ENCODE measurements at places on chromosomes 3 and 15.

DNA sequence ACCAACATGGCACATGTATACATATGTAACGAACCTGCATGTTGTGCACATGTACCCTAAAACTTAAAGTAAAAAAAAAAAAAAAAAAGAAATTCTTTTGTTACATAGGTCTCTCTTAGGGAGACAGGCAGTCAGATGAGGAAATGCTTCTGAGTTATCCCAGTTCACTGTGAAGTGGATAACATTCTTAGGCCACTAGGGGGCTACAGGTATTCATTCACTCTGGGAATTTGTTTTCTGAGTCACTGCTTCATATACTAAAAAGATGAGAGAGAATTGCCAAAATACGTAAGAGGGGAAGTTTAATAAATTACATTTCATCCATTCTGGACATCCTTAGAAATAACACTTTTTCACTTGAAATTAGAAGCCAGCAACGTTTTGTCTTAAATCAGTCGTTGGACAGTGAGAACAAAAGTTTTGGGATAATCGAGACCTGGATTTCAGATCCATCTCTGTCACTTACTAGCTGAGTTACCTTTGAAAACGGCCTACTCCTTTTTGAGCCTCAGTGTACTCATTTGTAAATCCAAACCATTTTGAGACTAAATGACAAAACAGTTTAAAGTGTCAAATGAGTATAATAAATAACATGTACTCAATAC is 738.4 kb upstream of the ALCAM start:
- DNase-seq = peak; percentile 10

DNA sequence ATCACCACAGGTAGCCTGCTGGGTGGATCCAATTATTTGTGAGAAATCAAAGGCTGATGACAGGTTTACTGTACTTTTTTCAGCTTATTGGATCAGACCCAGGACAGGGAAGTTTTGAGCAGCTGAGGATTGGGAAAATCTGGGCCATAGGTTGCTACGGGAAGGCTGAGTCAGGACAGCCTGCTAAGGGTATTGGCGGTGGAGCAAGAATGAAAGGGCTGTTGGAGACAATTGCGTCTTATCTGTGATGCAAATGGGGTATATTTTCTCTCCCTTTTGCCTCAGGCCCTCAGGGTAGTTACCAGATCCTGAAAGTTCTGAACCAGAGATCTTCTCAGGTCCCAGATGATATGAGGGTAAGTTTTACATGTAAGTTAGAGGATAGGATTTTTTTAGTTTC is 317.7 kb downstream of the EDEM1 start:
- DNase-seq = no peak

GRCh38 chr3:152097120-152097519 is 171.6 kb upstream of the MBNL1 start:
- DNase-seq = no peak

- DNase-seq = no peak
Observed at GRCh38 chr15:89827829-89828228, 13.2 kb upstream of the ANPEP start.

DNA sequence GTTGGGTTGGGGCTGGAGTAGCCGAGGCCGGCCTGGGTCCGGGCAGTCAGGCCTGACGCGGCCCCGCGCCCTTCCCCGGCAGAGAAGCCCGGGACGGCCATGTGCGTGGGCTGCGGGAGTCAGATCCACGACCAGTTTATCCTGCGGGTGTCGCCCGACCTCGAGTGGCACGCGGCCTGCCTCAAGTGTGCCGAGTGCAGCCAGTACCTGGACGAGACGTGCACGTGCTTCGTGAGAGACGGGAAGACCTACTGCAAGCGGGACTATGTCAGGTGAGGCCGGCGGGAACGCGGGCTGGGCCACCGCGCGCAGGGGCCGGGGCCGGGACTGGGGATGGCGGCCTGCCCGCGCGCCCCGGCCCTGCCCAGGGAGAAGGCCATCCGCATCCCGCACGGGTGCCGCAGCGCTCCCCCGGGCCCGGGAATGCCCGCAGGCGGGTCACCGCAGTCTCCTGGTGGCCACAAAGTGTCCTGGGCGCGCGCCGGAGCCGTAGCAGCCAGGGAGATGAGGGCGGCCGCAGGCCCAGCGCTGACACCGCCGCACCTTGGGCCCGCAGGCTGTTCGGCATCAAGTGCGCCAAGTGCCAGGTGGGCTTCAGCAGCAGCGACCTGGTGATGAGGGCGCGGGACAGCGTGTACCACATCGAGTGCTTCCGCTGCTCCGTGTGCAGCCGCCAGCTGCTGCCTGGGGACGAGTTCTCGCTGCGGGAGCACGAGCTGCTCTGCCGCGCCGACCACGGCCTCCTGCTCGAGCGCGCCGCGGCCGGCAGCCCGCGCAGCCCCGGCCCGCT is 1.3 kb downstream of the ISL2 start:
- DNase-seq = peak; percentile 72

GRCh38 chr15:89521605-89522004 is 25.2 kb upstream of the RHCG start:
- DNase-seq = no peak

DNA sequence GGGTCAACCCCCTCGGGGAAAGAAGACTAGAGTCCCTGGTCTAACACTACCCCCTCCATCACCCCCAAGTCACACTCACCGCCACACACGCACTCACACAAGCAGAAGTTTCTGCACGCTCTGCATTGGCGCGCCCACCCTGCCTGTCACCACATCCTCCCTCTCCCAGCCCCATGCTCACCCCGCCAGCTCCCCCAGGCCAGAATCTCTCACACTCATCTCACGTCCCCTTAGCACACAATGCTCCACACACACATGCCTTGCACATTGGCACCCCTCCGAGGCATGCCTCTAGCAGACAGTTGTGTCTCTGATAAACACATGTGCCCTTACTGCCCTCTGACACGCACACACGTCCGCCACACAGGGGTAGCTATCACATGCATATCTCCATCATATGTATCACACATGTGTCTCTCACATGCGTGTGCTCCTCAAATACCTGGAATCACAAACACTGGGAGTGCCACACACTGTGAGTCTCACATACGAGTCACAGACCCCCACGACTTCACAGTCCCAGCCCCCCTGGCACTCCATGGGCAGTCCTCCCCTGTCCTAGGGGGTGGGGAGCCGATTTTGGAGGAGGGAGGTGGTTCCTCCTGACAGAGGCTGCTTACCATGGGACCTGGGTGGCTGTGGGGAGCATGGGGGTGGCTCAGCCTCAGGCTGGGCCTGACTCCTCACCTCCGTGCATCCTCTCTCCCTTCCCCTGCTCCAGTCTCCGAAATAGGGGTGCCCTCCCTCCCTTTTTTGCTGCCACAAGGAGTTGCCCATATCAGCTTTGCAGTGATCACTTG is 898 bp downstream of the FBLN2 start:
- no peak for DNase-seq

DNA sequence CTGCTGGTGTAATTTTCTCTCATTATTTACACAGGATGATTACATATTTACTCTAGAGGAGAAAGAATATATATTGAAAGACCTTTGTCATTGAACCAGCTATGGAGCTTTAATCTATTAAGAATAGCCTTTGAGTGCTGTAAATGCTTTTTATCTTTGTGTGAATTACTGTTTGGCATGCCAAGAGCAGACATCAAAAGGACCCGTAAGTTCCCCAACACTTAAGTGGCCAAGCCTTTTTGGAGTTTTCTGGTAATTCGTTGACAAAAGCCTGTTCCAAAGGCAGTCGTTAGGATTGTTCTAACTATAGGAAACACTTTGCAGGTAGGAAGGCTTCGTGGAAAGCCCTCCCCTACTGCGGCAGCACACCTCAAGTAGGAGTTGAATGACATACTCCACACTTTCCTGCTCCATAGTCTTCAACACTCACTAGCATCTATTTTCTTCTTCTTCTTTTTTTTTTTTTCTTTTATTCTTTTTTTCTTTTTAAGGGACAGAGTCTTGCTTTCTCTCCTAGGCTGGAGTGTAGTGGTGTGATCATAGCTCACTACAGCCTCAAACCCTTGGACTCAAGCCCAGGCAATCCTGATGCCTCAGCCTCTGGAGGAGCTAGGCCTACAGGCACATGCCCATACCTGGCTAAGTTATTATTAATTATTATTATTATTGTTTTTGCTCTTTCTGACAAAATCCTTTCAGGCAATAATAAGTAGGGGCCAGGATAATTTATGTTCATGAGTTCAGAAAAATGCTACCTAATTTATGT is 98.6 kb downstream of the SUCNR1 start:
- DNase-seq = no peak

DNA sequence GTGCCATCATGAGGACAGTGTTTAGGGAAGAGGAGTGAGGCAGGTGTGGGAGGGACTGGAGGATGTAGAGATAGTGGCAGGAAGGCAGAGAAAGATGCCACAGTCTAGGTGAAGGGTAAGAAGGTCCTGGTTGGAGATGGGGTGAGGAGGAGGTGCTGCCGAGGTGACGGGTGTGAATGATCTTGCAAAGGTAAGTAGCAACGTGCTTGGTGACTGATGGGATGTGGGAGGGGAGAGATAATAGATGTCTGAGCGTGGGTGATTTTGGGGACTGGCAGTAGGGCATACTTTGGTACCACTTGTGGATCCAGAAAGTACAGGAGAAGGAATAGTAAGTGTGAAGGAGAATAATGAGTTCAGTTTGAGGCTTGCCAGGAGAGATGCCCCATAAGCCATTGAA is 27.2 kb downstream of the EPHB3 start:
- DNase-seq = no peak

DNA sequence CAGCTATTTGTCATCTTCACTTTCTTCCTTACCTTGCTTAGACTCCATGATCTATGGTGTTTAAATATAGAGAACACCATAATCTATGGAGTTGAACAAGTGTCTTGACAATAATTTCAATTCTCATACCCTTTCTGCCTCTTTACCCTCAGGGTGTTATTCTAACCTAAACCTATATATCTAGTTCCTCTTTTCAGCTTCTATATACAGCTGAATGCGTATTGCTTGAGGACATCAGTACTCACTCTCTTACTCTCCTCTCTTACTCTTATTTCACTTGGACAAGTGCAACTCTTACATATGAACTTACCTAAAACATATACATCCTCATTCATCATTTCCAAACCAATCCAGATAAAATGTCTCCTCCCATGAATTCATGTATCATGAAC is 187.1 kb downstream of the RAP2B start:
- no peak for DNase-seq

- no peak for DNase-seq
Observed at GRCh38 chr3:149895339-149895738, 75.4 kb downstream of the PFN2 start.

DNA sequence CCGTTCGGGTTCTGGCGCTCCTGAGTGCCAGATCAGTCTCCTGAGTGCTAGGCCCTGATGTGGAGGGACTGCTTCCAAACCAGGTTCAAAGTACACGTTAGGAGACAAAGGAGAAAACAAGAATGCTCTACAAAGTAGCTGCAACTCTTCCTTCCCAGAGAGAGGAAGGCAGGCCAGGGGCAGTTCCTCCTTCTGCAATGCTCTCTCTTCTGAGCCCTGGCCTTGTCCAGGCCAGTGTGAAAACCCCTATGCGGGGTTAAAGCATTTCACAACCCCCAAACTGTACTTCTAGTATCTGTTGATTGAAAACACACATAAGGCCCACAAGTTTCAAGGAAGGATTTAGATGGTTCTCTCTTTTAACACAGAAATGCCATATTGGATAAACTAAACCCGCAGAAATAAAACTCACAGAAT is 9.7 kb upstream of the CALML4 start:
- DNase-seq = no peak

DNA sequence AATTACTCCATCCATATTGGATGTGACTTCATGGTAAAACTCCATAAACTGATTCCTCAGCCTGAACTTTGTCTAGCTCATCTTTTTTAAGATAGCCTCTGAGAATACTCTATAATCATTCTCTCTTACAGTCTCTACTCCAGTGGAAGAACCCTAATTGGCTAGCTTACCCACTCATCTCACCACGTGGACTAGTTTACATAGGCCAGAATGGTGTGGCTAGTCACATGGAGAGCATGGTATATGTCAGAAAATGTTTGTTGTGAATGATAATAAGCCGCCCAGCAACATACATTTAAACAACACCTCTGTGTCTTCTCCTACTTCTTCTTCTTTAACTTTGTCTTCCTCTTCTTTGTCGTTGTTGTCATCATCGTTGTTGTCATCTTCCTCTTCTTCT is 389.2 kb upstream of the LRRC3B start:
- no peak for DNase-seq

DNA sequence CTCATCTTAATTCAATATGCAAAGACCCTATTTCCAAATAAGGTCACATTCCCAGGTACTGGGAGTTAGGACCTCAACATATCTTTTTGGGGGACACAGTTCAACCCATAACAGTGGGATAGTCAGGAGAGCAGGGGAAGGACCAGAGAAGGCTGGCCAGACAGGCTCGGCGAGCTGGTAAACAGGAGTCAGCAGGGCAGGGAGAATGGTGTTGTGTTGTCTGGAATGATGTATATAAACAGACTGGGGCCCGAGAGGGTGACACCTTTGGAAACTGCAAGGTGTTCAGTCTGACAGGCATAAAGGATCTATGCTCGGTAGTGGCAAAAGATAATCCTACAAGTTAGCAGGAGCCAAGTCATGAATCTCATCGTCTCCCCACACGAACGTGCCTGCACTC is 10.1 kb upstream of the PPP1R2 start:
- DNase-seq = no peak

DNA sequence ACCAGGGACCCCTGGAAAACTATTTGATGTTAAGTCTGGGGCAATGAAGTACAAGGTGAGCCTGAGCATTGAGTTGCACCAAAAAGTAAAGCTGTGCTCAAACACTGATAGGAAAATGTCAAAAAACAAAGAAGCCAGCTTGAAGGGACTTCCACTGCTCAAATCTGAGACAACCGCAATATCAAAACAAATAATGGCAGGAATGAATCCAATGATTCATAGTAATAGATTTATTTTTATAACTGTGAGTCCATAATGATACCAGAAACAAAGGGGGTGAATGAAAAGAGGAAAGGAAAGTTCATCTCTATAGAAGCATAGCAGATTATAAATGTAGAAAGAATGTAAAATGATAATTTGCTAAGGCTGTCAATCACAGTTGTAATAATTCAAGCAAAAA is 237.3 kb upstream of the ZBTB20 start:
- no peak for DNase-seq

GRCh38 chr3:35262406-35262805 is 376.9 kb upstream of the ARPP21 start:
- DNase-seq = peak; percentile 37

- DNase-seq = no peak
Observed at GRCh38 chr3:72280876-72281275, 495.9 kb upstream of the PROK2 start.

DNA sequence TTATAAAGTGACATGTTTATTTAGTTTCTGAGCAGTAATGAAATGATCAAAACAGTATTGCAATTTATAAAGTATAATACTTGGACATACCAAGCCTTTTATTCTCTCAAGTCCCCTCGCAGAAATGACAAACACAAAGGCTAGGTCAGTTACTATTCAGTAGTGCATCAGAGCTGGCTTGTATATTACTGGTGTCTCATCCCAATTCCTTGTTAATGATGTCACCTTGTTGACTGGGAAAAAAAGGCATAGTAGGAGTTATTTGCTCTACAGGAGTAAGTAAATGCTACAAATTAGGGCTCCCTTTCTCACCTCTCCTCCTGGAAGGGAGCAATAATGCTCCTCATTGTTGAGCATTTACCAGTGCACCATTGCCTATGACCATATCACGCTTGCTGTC is 317.6 kb downstream of the CHL1 start:
- no peak for DNase-seq

GRCh38 chr15:52225230-52225629 is 34.0 kb upstream of the GNB5 start:
- DNase-seq = no peak
